ENCODE measurements at places on chromosomes 4 and X.

- no peak for DNase-seq
These were observed 25.6 kb downstream of the APELA start for GRCh38 chr4:164902608-164903007.

DNA sequence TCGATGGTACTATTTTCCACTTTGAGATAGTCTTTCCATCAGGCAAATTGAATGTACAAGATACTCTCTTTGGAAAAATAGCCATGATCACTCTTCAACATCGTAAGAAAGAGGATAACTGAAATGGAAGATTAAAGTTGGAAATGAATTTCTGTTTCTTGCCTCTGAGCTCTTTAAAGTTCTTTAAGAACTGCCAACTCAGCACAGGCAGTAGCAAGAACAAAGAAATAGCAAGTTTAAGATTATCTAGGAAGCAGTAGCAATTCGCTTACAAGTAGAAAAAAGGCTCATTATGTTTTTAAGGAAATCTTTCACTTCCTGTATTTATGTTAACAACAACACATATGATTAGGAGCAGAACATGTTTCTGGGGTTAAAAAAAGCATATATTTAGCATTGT lies 127.6 kb downstream of the CDS1 start:
- DNase-seq = no peak

DNA sequence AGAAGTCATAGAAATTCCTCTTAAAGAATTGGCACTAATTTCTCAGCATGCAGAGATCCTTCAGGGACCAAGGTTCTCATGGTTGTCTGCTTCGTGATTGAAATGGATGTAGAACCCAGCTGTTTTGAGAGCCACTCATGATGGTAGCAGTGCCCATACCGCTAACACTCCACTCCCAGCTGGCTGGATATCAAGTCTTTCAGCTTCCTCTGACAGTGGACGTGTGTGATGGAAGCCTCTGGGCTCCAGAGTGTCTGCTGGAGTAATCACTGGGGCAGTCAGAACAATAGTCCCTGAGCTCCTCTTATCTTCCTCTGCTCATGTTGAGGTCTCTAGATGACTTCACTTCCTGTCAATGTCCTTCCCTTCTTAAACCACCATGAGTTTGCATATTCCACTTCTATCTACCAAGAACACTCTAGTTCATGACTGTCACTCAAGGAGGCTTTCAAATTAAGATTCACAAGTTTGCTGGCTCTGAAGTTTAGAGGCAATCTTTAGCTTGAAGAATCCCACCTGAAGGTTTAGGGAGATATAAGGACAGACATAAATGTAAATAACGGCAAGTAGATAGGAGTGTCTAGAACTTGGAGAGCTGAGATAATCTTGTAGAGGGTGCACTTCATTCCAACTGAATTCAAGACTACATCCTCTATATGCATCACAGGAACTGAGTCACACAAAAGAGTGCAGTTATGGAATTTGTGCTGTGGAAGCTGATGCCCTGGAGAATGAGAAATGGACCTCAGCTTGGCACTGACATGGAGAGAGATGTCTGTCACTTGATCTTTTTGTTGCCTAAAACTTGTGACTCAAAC lies 64.5 kb upstream of the WDR1 start:
- no peak for DNase-seq

DNA sequence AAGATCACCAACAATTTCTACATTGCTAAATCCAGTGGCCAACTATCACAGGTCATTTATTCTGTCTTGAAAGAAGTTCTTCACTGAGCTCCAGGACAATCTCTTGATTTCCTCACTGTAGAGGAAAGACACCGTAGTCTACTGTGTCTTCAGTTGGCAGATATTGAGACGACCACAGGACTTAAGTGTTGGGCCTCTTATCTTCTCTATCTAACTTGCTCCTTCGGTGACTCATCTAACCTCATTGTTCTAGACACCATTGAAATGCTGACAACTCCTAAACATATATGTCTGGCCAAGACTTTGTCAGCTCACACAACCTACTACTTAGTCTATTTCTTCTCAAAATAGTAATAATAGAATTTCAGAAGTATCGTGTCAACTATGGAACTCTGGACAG lies 425.8 kb downstream of the ARAP2 start:
- DNase-seq = no peak

GRCh38 chr4:159698336-159698735 lies 595.5 kb downstream of the RAPGEF2 start:
- no peak for DNase-seq

DNA sequence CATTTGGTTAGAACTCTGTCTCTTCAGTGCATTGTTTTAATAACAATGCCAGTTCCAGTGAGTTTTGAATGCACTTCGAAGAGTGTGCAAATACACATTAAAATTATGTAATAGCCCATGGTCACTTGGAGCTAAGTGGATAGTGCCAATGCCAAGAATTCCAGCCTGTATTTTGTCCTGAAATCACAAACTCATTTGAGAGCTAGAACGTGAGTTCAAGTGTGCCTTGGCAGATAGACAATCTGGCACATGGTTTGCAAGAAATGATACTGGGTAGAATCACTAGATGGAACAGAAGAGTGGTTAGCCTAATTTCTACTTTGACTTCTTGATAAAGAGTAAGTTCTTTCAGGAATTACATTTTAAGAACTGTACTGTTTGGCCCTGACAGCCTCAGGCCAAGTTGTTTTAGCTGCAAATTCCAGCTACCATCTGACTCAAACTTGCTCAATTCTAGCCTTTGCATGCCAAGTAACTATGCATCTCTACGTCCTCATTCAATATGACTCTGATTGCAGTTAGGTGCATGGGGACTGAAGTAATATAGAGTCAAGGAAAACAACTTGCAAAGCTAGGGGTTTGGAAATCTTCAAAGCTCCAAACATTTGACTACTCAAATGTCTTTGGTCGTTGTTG lies 131.9 kb upstream of the SMIM31 start:
- DNase-seq = no peak

DNA sequence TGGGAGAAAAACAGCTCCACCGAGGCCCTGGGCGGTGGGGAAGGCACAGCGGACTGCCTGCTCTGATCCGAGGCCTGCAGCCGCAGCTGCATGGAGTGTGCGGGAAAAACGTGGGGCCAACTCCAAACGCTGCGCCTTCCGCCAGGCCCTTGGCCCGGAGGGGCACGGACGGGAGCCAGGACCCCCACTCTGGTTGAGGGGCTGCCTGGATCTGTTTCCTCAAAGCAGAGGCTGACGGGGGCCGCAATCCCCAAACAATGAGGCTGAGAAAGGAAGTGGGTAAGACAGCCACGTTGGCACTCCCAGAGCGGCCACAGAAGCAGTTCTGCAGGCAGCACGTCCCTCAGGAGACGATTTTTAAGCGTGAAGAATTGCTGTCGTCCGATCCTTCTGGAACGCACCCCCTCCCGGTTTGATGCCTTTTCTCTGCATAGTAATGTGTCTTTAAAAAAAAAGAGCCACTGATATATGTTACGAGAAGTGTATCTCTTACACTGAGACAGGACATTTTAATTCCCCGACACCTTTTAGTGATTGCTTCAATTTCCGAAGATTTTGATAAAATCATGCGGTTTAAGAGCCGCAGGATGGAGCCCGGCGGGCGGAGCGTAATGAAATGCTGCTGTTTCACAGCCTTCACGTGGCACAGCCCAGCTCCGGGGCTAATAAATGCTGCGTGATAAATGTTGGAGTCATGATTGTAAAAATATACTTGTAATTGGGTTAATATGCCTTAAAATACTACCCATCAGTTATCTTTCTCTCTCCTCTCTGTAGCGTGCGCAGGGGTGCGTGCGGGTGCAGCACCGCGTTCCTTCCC lies 85.7 kb downstream of the FAM53A start:
- DNase-seq = no peak

Measured in NCI-H1105 (cell line).